ENCODE measurements at places on chromosomes 16 and 17.

- DNase-seq, result no peak
Measured at GRCh38 chr16:22673421-22673831, 140.5 kb upstream of the HS3ST2 start.

- peak; percentile 59 for DNase-seq
Measured at GRCh38 chr16:50067290-50067853, 1.6 kb downstream of the HEATR3 start.

DNA sequence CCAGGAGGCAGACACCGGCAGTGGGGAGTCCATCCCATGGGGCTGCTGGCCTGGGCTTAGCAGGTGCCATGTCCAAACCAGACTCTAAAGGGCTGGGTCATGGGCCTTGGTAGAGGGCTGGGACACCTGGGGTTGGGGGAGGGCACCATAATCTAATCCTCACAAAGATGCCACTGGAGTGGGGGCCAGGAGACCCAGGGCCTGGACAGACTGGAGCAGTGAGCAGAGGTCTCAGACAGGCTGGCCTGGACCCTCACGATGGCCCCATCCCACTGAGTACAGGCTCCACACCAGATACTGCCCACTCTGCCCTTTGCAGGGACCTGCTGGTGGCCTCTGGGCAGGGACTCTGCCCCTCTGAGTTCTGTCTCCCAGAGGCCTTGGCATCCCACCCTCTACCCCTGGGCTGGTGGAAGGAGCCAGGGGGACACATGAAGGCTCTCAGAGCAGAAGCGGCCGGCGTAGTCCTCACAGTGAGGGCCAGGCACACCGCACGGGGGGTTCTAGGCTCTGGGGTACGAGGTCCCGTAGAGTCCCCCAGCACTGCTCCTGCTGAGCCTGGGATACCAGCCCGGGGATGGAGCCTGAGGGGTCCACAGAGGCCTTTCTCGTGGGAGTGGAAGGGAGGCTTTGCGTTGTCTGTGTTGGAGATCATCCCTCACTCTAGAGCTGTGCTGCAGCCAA is 10.0 kb upstream of the SRRM2 start:
- no peak for DNase-seq

DNA sequence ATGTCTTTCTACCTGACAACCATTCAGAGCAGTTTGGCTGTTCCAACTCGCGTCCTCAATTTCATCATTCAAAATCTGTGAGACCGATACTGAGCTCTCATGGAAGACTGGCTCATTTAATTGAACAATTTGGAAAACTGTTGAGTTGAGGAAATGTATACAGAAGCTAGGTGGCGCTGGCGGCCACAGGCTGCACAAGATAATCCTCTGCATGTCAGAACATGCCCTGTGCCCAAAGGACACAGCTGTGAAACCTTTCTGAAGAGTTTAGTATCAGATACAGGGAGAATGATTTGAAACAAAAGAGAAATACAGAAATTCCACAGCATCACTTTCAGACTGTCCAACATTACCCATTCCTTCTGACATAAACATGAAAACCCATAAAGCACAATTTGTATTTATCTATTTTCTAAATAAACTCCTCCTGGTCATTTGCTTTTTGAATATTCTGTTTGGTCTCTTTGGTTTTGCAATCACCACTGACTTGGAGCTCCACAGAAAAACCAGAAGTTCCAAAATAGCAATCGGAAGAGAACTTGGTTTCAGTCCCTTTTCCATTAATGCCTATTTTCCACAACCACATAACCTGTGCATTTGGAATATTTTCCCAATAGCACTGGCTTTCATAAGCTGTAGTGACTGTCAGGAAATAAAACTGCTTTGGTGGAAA is 192.8 kb downstream of the MAP2K6 start:
- peak; percentile 90 for DNase-seq

Data from tongue (tissue), 3 donors.